Effector memory CD8-positive, alpha-beta T cell (primary cell): ENCODE measurements at places on chromosomes 7 and 10.

DNA sequence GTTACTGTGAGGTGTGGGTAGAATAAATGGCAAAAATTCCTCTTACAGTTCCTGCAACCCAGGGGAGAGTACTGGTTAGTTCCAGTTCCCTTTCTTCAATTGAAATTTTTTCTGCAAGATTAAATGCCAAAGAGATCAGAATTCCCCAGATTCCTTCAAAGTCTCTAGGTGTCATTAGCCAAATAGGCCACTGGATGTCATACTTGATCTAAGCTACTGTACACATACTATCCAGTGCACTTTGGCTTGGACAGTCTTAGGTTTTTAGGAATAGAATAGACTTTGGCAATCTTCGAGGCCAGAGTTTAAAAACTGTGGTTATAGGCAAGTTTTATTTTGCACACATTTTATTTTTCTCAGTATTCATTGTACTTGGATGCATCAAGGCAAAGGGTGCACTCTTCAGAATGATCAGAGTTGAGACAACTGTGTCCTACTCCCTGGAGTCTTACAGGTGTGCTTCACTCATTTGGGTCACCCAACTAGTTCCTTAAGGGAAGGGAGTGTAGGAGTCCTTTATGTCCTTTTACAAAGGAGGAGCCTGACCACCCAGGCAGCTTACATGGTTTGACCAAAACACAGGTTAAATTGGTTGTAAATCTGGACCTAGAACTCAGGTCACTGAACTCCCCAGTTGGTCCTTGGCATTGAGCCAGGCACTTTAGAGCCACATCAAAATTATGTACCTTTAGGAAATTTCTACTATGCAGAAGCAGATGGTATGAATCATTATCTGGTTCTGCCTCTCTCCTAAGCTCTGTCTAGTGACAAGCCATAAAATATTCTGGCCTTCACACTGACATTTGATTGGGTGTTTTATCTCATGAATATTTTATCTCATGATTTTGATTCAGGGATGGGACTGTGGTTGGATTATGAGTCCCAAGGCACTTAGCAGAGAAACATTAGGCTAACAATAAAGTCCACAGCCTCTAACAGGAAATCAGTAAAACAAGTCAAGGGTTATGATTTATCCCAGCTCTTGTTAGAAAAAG, 49.5 kb downstream of the ASAH2B start:
- DNase-seq = no peak

DNA sequence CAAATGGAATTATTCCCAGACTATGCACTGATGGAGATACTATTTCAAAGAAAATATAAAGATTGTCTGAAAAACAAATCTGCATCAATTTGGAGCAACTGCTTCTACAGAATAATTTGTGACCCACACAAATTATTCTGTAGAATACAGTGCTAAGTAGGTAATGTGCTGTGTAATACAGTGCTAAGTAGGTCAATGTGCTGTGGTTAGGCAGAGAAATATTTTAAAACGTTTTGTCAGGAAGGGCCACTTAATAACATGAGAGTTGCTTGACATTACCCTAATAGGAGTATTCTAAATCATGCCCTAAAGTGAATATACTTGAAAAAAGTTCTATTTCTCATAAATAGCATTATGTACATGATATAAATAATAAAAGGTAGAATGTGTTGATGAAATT, 116.5 kb upstream of the KCND2 start:
- DNase-seq = no peak

GRCh38 chr7:56495165-56495564, 378.9 kb upstream of the NUPR2 start:
- DNase-seq = no peak

GRCh38 chr10:116132780-116133399, 140.1 kb downstream of the GFRA1 start:
- no peak for DNase-seq

DNA sequence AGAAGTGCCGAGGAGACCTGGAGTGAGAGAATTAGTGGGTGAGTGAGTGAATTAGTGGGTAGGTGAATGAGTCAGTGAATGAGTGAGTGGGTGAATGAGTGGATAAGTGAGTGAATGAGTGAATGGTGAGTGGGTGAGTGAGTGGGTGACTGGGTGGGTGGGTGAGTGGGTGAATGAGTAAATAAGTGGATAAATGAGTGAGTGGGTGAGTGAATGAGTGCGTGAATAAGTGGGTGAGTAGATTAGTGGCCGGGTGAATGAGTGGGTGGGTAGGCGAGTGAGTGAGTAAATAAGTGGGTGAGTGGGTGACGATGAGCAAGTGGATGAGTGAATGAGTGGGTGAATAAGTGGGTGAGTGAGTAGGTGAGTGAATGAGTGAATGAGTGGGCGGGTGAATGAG, 243.7 kb upstream of the MGMT start:
- no peak for DNase-seq

DNA sequence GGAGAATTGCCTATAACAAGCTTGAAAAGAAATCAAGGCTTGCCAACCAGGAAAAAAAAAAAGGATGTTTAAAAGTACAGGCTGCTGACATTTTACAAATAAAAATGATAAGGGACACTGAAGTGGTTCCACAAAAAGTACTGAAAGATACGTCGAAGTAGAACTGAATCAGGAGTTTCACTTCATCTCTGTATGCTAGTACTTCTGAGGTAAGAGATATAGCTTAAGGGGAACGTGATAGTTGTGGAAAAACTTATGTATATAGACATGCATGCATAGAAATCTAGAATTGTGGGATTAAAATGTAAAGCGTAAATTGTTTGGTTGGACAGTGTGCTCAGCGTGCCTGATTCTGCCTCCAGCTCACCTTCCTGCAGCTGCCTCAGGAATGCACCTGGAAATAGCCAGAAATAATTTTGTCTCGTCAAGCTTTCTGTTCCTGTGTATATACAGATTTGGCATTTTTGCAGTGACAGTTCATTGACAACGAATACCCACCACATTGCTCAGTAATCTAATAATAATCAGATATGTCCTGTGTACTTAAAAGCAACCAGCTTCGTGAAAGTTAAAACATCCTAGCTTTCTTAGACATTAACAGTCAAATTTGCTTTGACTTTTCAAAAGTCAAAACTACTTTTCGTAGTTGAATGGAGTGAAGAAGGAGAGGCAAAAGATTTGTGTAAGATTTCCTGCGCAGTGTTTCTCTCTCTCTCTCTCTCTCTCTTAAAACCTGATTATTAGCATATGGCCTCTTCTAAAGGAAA, 1.4 kb downstream of the SOSTDC1 start:
- DNase-seq = no peak

GRCh38 chr7:151877911-151878835, 1.3 kb upstream of the PRKAG2 start:
- DNase-seq = no peak

GRCh38 chr7:69367780-69368179, 230.5 kb upstream of the AUTS2 start:
- no peak for DNase-seq

- DNase-seq = no peak
Measured at GRCh38 chr7:48295296-48295971, 124.2 kb downstream of the ABCA13 start.

DNA sequence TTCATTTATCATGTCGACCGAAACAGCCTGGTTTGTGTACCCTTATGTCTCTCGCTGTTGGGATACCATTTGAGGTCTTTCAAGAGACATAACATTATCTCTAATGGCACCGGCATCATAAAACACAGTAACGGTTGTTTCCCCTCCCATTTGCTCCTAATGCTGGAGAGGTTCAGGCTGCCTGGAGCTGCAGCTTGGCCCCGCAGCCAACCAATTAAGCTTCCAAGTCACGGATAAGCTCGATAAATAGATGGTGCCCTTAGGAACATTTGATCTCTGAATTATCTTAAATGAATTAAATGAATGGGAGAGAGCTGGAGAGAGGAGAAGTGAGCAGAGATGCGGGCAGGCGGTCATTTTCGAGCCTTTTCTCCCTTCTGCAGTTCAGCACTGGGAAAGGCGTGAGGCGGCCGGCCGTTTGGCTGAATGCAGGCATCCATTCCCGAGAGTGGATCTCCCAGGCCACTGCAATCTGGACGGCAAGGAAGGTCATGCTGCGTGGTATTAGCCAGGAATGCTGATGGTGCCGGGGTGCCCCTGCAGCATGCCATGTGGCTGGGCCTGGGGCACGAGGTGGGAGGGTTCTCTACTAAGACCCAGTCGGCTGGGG, 12.6 kb downstream of the CPA4 start:
- no peak for DNase-seq

GRCh38 chr10:22736134-22736533, 21.8 kb upstream of the PIP4K2A start:
- no peak for DNase-seq

GRCh38 chr10:62422068-62422590, 48.0 kb downstream of the ZNF365 start:
- DNase-seq = no peak

GRCh38 chr10:132591166-132591971, 53.8 kb downstream of the INPP5A start:
- no peak for DNase-seq

DNA sequence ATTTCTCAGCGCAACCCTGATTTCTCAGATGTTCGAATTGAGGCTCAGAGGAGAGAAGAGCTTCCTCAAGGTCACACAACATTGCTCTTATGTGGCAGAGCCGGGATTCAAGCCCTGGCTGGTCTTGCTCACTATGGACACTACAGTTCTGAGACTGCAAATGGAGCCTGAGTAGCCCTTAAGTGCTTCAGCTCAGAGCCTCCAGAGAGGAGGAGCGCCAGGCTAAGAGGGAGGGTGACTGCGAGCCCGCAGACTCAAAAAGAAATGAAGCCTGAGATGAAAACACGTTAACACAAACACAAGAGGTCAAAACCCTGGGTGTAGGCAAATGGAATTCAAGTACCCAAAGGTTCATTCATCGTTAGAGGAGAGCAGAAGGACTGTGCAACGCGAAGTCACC, 13.9 kb downstream of the ARHGAP22 start:
- no peak for DNase-seq

DNA sequence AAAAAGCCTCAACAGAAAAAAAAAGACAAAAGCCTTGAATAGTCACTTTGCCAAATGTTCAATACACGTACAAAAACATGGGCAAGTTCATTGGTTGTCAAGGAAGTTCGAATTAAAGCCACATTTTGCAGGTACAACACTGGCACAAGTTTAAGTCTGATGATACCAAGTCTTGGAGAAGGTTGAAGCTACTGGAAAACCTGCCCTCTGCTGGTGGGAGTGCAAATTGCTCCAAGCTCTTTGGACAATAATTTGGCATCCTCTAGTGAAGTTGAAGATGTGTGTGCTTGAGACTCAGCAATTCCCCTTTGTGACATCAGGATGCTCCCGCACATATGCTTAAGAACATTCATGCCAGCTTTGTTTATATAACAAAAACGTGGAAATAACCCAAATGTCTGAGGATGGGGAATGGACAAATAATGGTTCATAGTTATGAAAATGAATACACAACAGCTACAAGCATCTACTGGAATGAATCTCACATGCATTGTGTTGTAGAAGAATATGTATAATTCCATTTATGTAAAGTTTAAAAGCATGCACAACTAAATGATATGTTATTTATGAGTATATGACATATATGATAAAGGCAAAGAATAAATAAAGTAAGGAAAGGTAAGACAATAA, 120.0 kb upstream of the PLPP4 start:
- peak; percentile 42 for DNase-seq

DNA sequence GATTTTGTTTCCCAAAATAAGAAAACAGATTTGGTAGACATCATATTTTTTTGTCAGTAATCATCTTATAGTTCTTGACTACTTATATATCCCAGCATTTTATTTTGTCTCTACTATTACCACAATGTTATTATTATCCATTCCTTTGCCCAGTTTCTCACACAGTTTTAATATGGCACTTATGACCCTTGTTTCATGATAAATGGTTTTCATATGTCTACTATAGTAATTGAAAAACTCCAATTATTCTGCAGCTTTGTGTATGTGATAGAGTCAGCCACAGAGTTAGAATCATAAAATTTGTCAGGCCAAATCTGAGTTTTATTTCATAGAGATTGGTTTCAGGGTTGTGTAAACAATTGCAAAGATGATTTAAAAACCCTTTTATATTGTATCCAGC, 203.9 kb downstream of the MALRD1 start:
- DNase-seq = no peak

- no peak for DNase-seq
Measured at GRCh38 chr10:13421382-13421917, 73.4 kb upstream of the SEPHS1 start.

DNA sequence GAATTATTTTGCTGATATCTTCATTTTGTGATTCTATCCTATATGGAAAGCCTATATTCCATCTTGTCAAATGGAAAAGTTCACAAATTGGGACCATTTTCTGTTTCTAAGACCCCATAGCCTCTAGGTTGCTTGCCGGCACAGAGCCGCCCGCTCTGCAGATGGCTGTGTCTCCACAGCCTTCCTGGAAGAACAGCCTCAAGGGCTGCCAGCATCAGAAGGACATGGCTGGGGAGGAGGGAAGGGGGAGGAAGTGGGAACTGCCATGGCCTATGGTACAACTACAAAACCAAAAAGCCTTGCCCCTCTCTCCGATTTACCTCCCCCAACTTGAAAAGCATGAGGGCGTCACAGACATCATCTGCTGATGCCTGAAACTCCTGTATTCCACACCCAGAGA, 75.9 kb downstream of the LANCL2 start:
- no peak for DNase-seq

- DNase-seq = no peak
Measured at GRCh38 chr10:44806950-44807349, 104.2 kb upstream of the TMEM72 start.

DNA sequence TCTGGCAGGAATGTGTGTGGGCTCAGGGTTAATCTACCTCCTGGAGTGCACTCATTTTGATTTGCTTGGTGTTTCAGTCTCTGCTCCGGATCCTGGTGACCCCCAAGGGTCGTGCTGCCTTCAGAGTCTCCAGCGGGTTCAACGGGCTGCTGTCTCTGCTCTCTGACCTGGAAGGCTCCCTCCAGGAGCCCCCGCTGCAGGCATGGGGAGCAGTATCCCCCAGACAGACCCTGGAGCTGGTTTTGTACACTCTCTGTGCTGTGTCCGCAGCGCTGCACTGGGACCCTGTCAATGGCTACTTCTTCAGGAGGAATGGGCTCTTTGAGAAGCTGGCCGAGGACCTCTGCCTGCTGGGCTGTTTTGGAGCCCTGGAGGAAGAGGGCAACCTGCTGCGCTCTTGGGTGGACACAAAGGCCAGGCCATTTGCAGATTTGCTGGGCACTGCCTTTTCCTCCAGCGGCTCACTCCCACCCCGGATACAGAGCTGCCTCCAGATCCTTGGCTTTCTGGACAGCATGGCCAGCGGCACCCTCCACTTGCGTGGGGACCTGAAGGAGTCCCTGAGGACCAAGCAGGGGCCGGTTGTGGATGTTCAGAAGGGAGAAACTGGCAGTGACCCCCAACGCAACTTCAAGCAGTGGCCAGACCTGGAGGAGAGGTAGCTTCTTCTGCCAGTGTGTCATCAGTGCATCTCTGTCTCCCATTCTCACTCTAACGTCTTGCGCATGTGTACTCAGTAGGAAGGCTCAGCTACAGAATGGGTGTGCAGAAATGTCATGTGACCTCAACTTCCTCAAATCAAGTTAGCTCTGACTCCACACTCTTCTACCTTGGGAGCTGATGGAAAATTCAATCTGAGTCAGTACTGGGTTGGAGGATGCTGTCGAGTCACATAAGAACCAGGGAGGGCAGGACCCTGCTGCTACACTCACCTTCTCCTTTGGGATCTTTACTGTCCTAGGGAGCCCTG, 58.5 kb downstream of the WDFY4 start:
- DNase-seq = no peak

- DNase-seq = no peak
Measured at GRCh38 chr10:15758618-15759017, 38.9 kb upstream of the ITGA8 start.
